Left renal pelvis (tissue), 4 donors: ENCODE measurements at places on chromosomes 3 and 15.

GRCh38 chr15:26891448-26892181, 24.8 kb downstream of the GABRA5 start:
- DNase-seq = peak; percentile 58

- no peak for DNase-seq
These were observed 72.6 kb upstream of the IL12A start for GRCh38 chr3:159916052-159916451.

- no peak for DNase-seq
These were observed 193.6 kb downstream of the UACA start for GRCh38 chr15:70569714-70570231.

- no peak for DNase-seq
These were observed 273.8 kb downstream of the CD47 start for GRCh38 chr3:107817076-107817475.

- DNase-seq = no peak
These were observed 36.2 kb downstream of the EHD4 start for GRCh38 chr15:41936155-41936554.

DNA sequence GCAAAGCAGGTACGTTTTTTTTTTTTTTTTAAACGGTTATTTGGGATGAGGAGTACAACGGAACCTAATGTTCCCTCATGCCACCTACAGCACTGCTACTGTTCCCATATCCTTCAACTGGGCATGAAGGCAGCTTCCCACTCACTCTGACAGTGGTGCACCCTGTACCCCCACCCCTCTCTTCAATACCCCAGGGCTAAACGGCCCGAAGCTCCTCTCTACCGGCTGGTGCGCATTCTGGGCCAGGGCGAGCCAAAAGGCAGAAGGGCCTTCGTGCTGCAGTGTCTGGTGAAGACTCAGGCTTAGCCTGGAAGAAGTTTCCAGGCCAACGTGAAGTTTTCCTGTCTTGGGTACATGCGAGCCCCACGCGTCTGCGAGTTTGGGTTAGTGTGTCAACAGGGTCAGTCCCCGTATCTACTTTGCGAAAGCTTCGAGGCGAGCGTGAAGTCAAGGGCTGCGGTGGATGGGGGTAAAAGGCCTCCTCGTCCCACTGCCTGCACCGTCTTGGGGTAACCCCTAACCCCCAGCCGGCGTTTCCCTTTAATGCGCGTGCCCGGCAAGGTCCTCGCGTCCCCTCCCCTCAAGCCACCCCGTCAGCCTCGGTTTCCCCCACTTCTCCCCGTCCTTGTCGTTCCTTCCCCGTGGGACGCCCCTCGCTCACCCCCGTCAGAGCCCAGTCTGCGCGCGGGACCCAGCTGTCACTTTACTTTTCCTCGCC, 765 bp upstream of the UBE2E2 start:
- DNase-seq = no peak

GRCh38 chr15:98703126-98703685, 54.9 kb downstream of the IGF1R start:
- DNase-seq = no peak

- DNase-seq = no peak
These were observed 660.2 kb upstream of the LMCD1 start for GRCh38 chr3:7841451-7841850.

DNA sequence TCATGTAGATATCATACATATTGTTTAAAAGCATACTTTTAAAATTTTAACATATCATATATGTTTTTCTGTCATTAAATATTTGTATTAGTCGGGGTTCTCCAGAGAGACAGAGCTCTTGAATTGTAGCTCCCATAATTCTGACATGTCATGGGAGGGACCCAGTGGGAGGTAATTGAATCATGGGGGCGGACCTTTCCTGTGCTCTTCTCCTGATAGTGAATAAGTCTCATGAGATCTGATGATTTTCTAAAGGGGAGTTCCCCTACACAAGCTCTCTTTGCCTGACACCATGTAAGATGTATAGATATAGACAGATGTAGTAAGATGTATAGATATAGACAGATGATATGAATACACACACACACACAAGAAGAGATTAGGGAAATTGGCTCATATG, 161.2 kb upstream of the ABI3BP start:
- DNase-seq = no peak
